Brain pericyte (primary cell): ENCODE measurements at places on chromosomes 4 and X.

- no peak for DNase-seq
Observed at GRCh38 chr4:154757713-154758112, 13.9 kb downstream of the LRAT start.

DNA sequence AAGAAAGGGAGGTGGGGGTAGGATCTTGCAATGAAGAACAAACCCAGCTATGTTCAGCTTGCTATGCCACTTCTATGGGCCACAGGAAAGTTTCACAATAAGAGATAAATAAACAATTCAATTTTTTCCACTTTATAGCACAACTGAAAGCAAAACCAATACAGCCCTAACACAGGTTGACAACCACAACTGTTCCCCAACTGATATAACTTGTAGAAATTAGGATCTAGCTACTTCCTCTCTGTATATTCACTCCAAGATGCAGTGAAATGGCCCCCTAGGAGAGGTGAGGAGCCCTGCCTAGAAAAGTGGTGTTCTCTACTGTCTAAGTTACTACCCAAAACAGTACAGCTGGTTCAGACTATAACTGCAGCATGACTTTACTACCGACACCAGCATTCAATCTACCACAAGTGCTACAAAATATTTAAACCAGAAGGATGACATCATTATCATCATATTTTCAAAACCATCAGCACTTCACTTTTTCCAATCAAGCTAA is 77.0 kb downstream of the FBXW7 start:
- no peak for DNase-seq

DNA sequence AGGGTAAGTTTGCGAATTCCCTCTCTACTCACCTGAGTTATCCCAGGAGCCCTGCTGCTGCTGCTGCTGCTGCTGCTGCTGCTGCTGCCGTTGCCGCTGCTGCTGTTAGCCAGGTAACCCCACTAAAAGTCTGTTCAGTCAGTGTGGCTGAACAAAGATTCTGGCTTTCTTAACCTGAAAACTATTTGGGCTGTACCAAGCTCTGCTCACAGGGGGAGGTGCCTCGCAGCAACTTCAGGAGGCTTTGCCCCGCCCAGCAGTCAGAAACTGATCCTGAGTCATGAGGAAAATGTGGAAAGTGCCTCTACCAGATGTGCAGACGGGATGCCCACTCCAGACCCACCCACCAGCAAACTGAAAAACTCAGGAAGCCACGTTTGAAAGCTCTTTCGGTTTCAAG is at the start of gene CAPN6:
TSS of gene CAPN6 (minus strand) at position 145 of the 400 bp plus-strand sequence. CDS start 6,547 bp downstream, outside the sequence.
- no peak for DNase-seq

DNA sequence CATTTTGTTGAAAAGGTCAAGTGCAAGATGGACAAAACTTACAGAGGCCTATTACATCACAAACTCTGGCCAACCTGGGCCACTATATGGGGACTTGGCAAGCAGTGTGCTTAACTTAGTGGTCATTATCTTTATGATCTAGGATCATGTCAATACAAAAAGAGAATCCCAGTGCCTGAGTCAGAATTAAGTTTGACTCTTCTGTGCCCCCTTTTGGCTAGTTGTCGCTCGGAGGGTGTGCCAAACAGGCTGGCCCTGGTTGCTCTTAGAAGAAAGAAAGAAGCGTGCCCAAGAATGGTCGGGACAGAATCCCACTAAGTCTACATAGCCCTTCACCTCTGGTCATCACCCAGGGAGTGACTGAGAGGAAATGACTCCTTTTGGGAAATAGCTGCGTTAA is 100.1 kb downstream of the EIF4E start:
- no peak for DNase-seq

- DNase-seq = no peak
Observed at GRCh38 chr4:4227510-4228355, 1.0 kb upstream of the OTOP1 start.

DNA sequence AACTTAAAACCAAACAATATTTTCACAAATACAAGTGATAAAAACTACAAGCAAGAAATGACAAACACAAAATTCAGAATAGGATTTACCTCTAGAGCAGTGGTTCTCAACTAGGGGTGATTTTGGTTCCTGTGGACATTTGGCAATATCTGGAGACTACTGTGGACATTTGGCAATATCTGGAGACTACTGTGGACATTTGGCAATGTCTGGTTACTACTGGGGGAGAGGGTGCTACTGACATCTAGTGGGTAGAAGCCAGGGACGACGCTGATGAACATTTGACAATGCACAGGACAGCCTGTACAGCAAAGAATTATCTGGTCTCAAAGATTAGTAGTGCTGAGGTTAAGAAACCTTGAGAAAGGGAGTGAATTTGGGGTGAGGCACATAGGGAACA is 169.8 kb downstream of the CLCN4 start:
- no peak for DNase-seq

- DNase-seq = no peak
Observed at GRCh38 chr4:85905761-85906160, 430.8 kb downstream of the ARHGAP24 start.

DNA sequence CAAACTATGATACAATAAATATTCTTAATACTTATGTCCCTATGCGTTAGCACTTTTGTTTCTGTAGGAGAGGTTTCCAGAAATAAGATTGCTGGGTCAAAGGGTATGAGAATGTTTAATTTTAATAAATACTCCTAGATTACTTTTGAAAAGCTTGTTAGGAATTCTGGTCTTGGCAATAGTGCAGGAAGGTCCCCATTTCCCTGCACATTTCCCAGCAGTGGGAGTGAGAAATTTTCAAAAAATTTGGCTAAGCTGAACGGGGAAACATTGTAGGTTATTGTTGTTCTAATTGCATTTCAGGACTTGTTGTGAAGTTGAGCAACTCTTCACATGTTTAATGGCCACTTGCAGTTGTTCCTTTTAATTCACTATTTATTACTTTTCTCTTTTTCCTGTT is 27.1 kb downstream of the IGFBP7 start:
- no peak for DNase-seq

DNA sequence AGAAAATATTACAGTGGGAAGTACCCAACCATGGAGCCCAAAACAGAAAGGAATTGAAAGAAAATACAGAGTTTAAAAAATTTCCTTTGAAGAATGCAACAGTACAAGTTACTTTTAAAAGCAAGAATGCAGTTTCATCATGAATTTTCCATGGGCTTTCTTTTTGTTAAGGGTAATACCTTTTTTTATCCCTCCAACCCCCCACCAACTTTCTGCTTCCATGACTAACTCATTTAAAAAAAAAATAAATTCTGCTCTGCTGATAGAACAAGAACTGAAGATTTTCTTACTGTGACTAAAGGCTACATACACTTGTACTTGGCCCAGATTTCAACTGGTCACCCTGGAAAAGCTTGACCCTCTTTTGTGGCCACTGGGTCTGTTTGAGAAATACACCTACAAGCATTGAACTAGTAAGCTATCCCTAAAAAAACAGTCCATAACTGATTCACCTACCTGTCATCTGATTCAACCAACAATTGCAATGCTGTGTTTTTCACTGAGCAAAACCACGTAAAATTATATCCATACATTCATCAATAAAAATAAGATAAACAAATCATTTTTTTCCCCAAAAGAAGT is 214.2 kb downstream of the NSUN7 start:
- DNase-seq = no peak

- DNase-seq = no peak
Observed at GRCh38 chrX:24506082-24506481, 41.0 kb downstream of the PDK3 start.

DNA sequence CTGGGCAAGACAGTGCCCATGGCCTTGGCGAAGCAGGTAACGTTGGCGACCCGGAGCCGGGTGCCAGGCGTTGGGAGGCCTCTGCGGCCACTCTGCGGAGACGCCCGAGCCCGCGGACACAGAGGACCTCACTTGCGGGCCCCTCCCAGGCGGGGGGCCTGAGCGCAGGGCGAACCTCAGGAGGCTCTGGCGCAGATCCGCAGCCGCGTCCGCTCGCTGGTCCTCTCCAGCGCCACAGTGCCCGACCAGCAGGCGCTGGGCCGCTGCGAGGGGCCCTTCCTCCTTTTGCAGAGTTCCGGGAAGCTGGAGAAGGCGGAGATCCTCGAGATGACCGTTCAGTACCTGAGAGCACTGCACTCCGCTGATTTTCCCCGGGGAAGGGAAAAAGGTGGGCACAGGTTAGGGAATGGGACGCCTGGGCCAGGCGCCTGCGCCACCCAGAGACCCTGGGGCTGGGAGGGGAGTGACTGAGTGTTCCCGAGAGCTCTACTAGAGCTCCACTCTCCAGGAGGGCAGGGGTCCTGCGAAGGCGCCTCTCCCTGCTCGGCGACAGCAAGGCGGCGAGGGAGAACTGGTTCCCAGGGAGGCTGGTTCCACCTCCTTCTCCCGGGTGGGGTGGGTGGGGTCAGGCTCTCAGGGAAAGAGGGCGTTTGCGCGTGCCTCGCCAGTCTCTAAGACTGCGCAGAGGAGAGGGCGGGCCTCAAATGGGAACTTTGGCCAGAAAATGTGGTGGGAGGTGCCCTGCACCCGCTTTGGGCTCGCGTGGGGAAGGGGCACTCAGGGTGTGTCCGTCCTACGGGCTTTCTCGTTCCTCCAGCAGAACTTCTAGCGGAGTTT is 1.4 kb downstream of the HELT start:
- no peak for DNase-seq

DNA sequence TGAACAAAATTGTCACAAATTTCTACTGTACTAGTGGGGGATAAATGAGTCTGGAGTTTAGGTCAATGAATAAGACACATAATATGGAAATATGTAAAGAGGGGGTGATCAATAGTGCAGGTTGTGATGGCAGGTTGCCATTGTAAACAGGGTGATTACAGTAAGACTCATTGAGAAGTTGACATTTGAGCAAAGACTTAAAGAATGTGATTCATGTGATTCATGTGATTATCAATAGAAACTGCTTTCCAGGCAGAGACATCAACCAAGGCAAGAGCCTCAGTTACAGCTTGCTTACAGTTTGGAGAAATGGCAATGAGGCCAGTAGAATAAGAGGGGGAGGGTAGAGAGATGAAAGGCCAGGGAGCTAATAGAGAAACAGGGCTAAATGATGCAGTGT is 45.8 kb upstream of the GIMD1 start:
- no peak for DNase-seq

DNA sequence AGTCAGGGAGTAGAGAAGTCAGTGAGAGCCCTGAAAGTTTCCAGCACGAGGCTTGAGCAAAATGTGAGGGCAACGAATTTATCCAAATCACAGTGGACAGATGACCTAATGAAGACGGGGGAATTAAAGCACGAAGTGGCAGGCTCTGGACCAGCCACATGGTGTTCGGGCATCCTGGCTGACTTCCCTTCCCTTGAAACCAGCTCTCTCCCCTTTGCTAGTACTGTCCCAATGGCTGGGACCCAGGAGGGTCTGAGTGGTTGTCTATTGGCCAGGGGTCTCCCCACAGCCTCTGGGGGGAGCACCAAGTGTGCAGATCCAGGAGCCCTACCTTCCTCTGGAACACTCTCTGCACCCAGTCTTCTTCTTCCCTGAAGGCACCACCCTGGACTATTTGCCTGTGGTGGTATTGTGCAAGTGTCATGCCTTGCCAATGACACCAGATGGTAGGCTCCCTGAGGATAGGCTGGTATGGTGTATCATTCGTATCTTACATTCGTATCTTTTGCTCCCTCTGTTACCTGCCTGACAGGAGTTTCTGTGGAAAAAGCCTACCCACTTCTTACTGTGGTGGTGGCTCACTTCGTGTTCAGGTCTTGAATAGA is 2.1 kb downstream of the APLN start:
- no peak for DNase-seq

GRCh38 chrX:68841251-68842049 is 12.6 kb downstream of the EFNB1 start:
- no peak for DNase-seq
